ENCODE measurements at places on chromosomes 7 and 10.
A peak's percentile ranks its signal among the peaks of the same experiment; 100 is the strongest.

GRCh38 chr10:104707602-104708459 is 66.7 kb downstream of the SORCS3 start:
- peak; percentile 86 for DNase-seq

GRCh38 chr10:105063796-105064195 is 422.7 kb downstream of the SORCS3 start:
- peak; percentile 83 for DNase-seq

- DNase-seq = peak; percentile 81
These were observed at the start of gene NT5C3A for GRCh38 chr7:33062023-33062781. Gene NT5C3A, minus strand, starts transcription at chr7:33062776. Its CDS starts 71 bp downstream, at chr7:33062705.

GRCh38 chr10:69337296-69338132 is 59.2 kb downstream of the HK1 start:
- peak; percentile 90 for DNase-seq

GRCh38 chr7:98474558-98474957 is 73.7 kb upstream of the BAIAP2L1 start:
- DNase-seq = no peak

DNA sequence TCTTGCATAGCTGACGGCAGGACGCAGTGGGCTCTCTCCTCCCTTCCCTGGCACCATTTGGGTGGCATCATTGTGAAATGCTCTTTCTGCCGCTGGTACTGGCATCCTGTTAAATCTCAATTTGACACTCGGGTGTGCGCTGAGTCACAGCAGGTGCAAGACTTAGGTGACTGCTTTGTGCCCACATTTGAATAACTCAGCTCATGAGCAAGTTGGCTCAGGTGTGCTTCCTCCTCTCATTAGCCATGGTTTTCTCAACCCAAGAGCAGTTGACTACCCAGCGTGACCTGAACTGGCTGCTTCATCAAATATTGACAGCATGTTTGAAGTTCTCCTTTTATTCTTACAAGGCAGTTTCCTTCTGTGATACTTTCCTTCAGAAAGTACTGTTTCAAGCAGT is 24.6 kb upstream of the NFE2L3 start:
- DNase-seq = peak; percentile 47

- peak; percentile 73 for DNase-seq
These were observed 57.8 kb upstream of the PCGF5 start for GRCh38 chr10:91162495-91163268.

- DNase-seq = no peak
These were observed 5.3 kb upstream of the CUZD1 start for GRCh38 chr10:122850705-122851640.

DNA sequence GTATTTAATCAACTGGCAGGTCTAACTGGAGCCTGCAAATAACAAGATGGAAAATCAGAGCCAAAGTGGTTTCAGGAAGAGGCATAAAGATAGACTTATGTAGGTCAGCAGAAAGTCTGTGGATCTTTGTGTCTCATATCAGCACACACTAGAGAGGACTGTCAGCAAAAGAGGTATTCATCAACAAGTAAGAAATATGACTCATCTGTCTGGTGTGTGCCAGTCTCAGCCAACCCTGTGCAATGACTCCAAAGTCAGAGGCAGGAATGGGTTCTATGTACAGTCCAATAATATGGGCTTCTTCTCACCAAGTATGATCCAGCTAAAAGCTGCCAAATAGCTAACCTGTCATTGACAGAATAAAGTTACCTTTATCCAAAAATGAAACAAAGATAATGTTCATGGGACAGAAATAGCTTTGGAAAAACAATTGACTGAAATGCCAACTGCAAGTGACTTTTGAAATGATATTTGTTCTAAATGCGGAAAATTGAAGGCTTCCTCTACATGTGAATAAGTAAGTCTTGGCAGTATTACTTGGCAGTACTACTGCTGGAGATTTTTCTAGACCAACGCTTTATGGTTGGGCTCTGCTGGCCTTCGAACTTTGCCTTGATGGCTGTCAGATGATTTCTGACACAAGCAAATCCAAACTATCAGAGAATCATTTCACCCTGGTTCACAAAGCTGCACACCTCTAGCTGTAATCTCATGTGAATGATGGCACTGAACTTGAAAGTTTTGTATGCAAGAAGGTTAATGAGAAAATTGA is 272.3 kb upstream of the SEMA3C start:
- DNase-seq = peak; percentile 29

DNA sequence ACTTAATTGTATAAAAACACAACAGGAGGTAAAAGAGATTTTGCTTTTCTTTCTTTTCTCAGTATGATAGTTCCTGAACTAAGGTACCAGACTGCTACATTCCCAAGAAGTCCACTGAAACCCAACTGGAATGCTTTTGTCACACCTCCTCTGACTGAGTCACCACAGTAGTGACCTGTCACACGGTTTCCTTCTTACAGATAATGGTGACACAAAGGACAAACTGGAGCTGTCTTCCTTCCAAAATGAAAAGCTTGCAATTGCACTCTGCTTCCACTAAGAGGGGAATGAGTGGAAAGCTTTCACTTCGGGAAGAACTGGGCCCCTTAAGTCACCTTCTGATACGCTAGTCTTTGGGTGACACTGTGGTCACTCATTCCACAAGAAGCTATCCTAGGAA is 122.2 kb downstream of the KMT2E start:
- DNase-seq = no peak

DNA sequence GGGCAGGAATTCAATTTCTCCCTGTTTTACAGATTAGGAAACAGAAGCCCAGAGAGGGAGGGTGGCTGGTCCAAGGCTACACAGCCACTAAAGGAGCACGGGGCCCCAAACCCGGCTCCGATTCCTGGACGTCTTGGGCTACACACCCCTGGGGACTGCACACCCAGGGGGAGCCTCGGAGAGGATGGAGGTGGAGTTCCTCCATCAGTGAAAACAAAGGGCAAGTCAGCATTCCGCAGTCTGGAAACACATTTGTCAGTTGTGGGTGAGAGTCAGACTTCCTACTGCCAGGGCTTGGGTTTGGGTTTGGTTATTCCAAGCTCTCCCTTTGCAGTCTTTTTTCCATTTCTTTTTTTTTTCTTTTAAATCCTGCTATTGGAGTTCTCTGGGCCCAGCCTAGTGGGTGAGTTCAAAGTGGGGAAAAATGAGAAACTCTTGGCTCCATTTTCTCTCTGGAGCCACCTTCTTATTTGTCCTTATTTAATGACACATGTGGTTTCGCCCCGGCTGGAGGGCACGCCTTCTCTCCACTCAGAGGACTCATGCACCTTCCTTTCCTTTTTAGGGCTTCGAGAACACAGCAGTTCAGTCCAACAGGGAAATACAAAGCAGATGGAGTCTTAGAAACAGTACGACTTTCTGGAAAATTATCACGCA is 59.9 kb upstream of the AQP1 start:
- DNase-seq = no peak

- no peak for DNase-seq
These were observed 20.6 kb downstream of the RRP12 start for GRCh38 chr10:97380516-97380915.

- DNase-seq = no peak
These were observed 24.7 kb downstream of the ANTXRL start for GRCh38 chr10:46311501-46311951.

DNA sequence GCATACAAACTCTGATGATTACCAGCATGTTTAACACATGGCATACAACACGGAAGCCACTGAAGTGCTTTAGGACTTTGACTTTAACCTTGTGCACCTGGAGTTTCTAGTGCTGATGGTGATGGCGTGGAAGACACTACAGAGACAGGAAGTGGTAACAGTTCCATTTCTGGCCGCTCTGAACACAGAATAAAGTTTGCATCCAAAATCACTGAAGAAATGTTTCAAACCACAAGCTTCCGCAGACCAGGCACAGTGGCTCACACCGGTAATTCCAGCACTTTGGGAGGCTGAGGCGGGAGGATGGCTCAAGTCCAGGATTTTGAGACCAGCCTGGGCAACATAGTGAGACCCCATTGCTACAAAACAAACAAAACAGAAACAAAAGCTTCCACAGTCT is 40.3 kb upstream of the TNPO3 start:
- DNase-seq = no peak

GRCh38 chr7:76060842-76061241 is 12.9 kb downstream of the MDH2 start:
- no peak for DNase-seq

GRCh38 chr10:23608926-23609325 is 170.1 kb downstream of the OTUD1 start:
- no peak for DNase-seq

- no peak for DNase-seq
These were observed 18.8 kb upstream of the GARS1 start for GRCh38 chr7:30575910-30576309.

- DNase-seq = no peak
These were observed 5.4 kb downstream of the GPRIN2 start for GRCh38 chr10:46550795-46551700.

GRCh38 chr10:78913219-78914059 is 155.3 kb upstream of the ZMIZ1 start:
- peak; percentile 95 for DNase-seq

DNA sequence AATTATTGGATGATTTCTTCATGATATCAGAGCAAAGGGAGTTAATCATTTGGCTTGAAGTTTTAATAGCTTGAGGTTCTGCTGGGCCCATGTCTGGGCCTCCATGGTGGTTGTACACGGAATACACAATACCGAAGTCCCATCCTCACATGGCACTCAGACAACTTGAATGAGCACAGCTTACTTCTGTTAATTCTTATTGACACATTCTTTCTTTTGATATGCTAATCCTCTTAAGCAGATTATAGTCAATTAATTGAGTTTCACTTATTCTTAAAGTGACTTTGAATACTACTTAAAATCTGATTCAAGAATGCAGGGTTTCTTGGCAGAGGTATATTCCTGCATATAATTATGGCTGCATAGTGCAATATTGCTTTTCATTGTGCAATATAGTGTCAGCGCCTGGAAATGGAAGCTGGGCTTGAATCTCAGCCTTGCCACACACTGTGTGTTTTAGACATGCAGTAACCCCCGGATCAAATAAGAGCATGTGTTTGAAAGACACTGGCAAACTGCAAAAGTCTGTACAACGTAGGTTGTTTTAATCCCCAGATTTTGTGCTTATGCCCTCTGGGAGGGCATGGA is 543.5 kb upstream of the ADARB2 start:
- DNase-seq = no peak

GRCh38 chr10:71396711-71397295 is at the start of gene CDH23:
Gene CDH23, plus strand, starts transcription at chr10:71396920. Its CDS starts 42,912 bp downstream, at chr10:71439832.
- DNase-seq = peak; percentile 81

- no peak for DNase-seq
These were observed 21.6 kb downstream of the PDZD8 start for GRCh38 chr10:117353684-117354083.

- DNase-seq = no peak
These were observed 148.0 kb downstream of the SNX13 start for GRCh38 chr7:17792075-17792936.

- no peak for DNase-seq
These were observed 121.4 kb downstream of the CAMK1D start for GRCh38 chr10:12470719-12471118.

- DNase-seq = no peak
These were observed 134.5 kb downstream of the CPED1 start for GRCh38 chr7:121123032-121123431.
